Foreskin melanocyte (primary cell): ENCODE measurements at places on chromosomes 12 and 14.

DNA sequence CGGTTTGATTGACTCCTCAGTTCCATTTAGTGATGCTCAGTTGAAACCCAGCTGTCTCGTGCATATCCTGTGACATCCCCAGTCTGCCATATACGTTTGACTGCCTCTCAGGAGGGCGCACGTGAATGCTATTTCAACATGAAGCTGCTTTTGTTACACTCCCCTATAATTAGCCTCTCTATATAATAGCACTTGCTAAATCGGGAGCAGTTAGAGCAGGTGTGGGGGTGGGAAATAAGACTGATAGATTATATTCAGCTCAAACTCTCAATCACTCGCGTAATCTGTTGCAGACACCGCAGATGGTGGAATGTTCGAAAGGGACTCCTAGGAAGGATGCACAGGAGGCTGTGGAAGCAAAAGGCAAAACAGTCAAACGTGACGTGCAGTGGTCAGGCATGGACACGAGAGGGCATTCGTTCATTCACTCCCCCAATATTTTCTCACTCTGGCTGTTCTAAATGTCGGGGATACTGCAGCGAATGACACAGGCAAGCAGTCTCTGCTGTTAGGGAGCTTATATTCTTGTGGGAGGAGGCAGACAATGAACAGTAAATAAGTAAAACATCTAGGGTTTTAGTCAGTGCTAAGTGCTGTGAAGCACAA, 29.8 kb downstream of the KCNA1 start:
- no peak for DNase-seq

GRCh38 chr12:89029961-89030360, 322.3 kb downstream of the DUSP6 start:
- no peak for DNase-seq

- no peak for DNase-seq
Measured at GRCh38 chr12:113170457-113170856, 14.8 kb downstream of the DDX54 start.

DNA sequence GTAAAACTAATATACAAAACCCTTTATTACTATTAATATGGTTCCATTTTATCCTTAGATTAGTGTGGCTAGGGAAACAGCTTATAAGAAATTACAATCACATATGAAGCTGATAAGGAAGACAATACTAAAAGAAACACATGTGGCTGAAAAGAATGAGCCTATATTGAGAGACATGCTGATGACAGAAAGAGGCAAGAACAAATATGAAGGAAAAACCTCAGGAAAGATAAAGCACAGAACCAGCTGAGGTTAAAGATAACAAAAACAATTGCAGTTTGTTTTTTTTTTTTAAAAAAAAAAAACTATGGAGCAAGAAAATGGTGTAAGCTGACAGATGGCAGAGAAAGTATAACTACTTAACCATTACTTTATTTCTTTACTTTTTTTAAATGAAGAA, 69.2 kb upstream of the OSBPL8 start:
- DNase-seq, result no peak

DNA sequence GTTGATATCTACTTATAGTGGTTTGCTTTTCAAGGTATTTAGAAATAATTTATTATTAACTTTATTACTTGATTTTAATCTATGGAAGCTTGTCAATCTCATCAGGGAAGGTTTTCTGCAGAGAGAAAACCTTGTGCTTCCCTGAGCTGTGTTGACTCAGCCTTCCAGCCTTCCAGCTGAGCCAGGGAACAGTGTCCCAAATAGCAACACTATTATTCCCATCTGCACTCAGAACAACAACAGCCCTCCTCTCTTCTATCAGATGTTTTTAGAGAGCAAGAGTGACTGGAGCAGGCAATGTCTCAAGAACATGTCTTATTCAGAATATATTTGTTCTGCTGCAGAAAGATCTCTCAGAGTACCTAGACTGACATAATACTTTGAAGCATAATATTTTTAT, 389.9 kb upstream of the GARIN6 start:
- no peak for DNase-seq

- no peak for DNase-seq
Measured at GRCh38 chr14:104878582-104878981, 13.5 kb downstream of the CEP170B start.

DNA sequence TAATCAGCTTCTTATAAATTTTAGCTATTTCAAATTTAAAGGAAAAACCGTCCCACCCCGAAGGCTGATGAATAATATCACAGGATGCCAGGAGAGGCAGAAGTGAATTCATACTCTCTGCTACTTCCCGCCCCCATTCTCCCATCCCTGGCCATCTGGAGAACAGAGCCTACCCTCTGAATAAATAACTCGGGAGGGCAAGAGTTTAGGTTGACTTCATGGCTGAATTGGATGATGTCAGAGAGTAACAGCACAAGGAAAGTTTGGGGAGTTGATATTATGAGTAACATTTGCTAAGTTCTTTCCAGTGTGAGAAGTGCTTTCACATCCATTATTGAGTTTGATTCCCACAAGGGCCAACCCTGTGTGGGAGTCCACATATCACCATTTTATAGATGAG, 241.6 kb downstream of the EGLN3 start:
- no peak for DNase-seq

DNA sequence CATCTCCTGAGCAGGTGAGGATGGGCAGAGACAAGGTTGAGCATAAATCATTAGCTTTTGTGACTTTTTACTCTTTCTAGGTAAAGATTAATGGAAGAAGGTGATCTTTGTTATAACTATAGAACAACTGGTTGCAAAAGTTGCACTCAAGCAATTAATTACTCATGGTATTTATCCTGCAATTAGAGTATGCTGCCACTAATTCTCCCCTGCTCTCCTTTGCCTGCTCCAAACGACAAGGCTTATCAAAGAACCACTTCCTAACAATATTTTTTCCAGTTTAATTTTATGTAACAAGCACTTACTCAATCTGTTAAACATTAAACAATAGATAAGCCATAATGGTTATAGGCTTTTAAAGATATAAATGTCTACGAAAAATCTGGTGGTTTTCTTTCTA, 189.9 kb upstream of the PELI2 start:
- no peak for DNase-seq

DNA sequence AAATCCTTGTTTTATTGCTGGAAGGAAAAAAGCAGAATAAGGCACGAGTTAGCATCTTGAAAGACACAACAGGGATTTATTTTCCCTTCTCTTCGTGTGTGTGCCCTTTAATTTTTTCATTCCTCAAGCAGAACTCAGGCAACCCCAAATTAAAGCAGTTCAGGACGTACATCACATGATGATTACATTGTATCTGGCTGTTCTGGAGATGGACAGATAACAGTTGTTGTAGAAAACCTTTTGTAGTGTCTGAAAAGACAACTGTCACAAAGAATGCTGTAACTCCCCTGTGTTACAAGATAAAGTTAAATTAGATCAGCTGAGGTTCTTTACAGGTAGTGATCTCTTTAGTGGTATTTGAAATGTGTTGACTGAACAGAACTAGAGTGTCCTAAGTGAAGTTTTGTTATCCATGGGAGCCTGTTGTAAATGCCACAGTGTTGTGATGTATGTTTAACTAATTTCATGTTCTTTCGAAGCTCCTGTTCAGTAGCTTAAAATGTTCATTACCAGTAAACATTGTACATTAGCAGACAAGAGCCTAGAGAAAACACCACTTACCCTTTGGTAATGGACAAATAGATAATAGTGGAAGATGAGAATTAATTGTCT, 58.5 kb downstream of the TMTC2 start:
- DNase-seq, result no peak

DNA sequence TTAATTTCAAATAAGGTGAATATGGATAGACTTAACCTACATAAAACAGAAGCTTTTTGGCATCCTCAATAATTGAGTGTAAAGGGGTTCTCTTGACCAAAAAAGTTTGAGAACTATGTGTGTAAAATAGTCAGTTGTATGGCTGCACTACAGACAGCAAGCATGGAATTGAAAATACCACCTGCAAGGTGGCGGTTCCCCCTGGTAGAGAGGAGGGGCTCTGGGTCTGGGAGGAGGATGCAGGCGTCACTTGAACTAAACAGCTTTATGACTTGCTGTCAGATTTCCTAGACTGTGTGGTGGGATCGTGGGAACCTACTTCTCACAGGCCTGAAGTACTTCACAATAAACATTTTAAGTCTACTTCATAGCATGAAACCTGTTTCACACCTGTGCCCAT, 6.3 kb downstream of the EVL start:
- DNase-seq, result no peak

- DNase-seq, result no peak
Measured at GRCh38 chr14:52033101-52033642, 35.7 kb downstream of the NID2 start.

DNA sequence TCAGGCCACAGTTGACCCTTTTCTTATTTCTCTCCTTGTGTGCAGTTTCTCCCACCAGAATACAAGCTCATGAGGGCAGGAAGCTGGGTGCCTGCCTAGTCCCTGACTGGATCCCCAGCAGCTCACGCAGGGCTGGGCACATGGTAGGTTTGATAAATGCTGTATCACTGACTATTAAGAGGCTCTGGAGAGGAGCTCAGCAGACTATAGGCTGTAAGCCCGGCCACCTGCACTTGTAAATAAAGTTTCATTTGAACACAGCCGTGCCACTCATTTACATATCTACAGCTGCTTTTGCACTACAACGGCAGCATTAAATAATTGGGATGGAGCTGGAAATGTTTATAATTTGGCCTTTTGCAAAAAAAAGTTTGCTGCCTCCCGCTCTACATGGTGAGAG, 32.0 kb downstream of the CHGA start:
- no peak for DNase-seq

GRCh38 chr14:82094829-82095345, 561.2 kb upstream of the SEL1L start:
- DNase-seq, result no peak

GRCh38 chr12:119036878-119037825, 55.8 kb downstream of the SRRM4 start:
- peak; percentile 19 for DNase-seq

- DNase-seq, result no peak
Measured at GRCh38 chr12:6076346-6076745, 48.1 kb downstream of the VWF start.

- no peak for DNase-seq
Measured at GRCh38 chr12:69904777-69905176, 79.8 kb downstream of the MYRFL start.

DNA sequence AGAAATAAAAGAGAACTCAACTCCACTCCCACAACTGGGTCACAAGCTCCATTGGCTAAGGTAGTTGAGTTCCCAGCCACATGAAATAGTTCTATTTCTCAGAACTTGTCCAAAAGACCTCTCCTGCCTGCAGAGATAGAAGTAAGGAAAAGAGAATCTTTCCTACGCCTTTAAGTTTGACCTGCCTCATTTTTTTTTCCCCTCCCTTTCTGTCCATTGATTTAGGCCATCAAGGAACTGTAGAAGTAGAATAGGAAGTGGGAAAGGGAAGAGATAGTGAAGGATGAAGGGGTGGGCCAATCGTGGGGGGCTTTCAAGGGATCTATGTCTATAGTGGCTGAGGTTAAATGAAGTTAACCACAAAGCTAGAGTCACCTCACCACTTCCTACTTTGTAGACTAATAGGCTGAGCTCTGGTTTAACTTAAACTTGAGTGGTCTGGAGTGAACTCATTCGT, 13.9 kb upstream of the NUDT4 start:
- DNase-seq, result no peak

DNA sequence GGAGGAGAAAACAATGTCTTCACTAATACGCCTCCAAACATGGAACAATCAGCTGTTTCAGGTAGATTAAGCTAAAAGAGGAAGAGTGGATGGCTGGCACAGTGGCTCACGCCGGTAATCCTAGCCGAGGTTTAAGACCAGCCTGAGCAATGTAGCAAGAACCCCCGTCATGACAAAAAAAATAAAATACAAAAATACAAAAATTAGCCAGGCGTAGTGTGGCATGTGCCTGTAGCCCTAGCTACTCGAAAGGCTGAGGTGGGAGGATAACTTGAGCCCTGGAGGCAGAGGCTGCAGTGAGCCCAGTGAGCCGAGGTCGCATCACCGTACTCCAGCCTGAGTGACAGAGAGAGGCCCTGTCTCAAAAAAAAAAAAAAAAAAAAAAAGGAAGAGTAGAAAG, 1.2 kb upstream of the MED13L start:
- no peak for DNase-seq

- no peak for DNase-seq
Measured at GRCh38 chr12:80830533-80831088, 107.1 kb downstream of the LIN7A start.

- DNase-seq, result no peak
Measured at GRCh38 chr12:46160101-46160980, 108.5 kb downstream of the SLC38A1 start.

DNA sequence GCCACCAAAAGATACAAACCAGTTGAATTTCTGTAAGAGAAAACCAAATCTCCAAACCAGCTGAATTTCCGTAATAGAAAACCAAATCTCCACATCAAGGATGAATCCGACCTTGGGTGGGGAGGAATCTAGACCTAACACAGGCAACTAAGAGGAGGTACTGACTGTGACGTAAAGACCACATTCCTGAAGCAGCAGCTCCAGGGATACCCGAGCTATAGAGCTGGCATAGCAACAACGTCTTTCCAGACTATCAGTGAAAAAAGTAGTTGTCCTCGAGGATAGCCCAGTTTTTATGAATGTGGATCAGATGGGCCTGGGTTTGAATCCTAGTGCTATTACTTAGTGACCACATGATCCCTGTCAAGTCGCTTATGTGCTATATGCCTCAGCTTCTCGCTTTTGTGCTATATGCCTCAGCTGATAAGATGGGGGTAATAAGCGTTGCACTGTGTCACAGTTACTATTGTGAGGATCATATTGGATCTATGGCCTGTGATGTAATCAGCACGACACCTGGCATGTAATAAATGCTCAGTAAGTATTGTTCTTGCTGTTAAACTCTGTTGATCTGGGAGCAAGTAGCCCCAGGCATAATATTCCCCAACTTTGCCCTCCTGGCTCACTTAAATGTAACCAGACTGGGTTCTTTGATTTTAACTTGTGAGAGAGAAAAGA, 113.8 kb downstream of the EGLN3 start:
- no peak for DNase-seq

- DNase-seq, result no peak
Measured at GRCh38 chr12:72485017-72485701, 213.0 kb downstream of the TRHDE start.

GRCh38 chr12:91205811-91206210, 23.2 kb upstream of the DCN start:
- no peak for DNase-seq

- DNase-seq, result no peak
Measured at GRCh38 chr14:87131879-87132278, 861.1 kb downstream of the GALC start.

- DNase-seq, result peak; percentile 83
Measured at GRCh38 chr12:64083285-64084210, 138.5 kb downstream of the KICS2 start.

- DNase-seq, result no peak
Measured at GRCh38 chr12:104567832-104568486, 111.2 kb downstream of the CHST11 start.
